ENCODE measurements at places on chromosomes 3 and 15.

DNA sequence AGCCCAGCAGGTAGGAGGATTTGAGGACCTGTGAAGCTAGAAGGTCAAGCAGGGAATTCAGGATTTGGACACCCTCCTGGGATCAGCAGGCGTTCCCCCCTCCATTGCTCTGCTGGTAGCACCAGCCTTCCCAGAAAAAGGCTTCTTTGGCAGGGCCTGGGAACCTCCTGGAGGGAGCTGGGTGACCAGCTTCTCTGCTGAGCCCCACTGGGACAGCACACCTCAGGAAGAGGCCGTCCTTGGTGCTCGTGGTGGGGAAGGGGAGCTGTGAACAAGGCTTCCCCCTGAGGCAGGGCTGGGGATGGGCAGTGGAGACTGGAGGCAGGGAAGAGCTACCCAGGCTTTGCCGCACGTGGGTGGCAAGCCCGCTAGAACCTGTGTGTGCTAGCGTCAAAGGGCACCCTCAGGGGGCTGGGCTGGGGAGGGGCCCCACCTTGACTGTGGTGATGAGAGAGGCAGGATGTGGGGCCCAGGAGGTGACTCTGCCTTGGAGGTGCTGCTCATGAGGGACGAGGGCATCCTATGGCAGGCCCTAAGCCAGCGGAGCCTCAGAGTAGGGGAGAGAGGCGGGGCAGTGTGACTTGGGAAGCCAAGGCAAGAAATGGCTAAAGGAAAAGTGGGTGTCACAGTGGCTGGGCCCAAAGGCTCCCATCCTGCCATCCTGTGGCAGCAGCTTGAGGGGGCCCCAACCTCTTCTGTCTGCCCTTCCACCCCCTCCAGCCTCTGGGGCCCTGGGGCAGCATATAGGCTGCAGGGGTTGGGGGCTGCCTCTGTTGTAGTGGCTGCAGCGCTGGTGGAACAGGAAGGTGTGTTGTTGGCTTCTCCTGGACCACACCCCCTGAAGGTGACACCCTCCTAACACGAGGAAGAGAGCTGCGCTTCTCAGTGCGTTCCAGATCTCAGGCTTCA, 20.7 kb downstream of the KLF13 start:
- no peak for DNase-seq

DNA sequence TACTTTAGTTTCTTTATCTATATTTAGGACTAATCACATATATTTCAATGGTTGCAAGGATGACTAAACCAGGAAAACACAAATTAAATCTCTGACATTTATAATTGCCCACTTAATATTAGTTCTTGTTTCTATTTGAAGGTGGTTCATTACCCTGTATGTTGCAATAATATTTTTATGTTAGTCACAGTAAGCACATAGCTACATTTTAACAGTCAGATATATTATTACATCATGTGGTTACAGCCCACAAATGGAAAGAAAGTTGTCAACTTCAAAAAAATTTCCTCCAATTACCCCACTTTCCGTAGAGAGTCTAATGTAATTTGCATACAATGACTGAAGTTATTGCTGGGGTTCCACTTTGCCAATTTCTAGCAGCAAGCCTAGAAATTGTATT, 114.6 kb downstream of the TUSC7 start:
- DNase-seq: no peak

GRCh38 chr3:25663347-25663868, 1.3 kb downstream of the TOP2B start:
- no peak for DNase-seq

DNA sequence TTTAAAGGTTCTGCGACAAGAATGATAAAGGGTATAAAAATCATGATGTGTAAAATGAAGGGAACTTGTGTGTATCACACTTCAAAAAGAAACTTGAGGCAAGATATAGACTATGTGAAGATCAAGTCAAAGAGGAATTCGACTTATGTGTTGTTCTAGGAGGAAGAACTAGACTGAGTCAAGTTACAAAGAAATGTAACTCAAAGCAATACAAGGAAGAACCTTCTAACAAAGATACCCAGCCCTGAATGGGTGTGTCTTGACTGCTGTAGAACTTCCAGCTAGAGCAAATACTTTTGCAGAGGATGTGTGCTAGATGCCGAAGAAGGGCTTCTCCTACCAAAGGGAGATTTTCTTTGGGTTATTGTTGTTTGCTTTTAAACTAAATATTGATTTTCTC, 2.4 kb downstream of the SLC49A4 start:
- DNase-seq: no peak

- no peak for DNase-seq
Observed at GRCh38 chr3:50132421-50133282, 22.5 kb upstream of the SEMA3F start.

DNA sequence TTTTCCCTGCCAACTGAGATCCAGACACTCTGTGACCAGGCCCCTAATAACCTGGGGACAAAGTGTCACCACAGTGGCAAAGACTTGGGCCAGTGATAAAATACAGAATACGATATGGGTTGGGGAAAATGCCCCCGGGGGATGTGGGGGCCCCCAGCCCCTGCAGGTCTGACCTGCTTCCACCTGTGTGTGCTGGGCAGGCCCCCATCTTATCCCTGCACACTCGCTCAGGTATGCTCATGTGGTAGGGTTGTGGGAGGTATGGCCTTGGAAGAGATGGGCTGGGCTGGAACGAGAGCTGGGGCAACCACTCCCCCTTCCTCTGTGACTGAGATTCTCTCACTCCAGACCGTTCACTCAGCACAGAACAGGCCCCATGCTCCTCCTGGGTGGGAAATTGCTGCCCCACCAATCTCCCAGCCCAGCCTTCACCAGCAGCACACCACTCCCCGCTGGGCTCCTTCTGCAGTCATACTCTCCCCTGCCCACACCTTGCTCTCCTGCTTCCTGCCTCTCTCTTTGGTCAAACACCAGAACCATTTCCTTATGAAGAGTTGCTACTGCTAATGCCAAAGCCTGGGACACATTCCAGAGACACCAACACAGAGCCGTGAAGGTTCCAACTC, 9.6 kb upstream of the CPEB1 start:
- DNase-seq: no peak

- no peak for DNase-seq
Observed at GRCh38 chr3:57257678-57258077, 30.1 kb downstream of the APPL1 start.

DNA sequence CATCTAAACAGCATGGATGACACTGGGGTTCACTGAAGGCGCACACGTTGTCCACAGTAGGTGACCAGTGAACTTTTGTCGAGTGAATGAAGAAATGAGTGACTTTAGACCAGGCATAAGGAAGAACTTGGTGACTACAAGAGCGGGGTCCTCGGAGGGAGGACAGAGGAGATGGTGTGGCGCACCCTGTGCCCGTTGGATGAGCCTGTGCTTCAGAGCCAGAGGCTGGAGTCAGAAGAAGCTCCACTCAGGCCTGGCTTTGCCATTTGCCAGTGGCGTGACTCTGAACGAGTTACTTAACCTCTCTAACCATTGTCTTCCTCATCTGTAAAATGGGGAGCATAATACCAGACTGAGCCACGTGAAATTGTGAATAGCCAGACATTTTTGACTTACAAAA, 42.2 kb downstream of the MUC4 start:
- peak; percentile 23 for DNase-seq

DNA sequence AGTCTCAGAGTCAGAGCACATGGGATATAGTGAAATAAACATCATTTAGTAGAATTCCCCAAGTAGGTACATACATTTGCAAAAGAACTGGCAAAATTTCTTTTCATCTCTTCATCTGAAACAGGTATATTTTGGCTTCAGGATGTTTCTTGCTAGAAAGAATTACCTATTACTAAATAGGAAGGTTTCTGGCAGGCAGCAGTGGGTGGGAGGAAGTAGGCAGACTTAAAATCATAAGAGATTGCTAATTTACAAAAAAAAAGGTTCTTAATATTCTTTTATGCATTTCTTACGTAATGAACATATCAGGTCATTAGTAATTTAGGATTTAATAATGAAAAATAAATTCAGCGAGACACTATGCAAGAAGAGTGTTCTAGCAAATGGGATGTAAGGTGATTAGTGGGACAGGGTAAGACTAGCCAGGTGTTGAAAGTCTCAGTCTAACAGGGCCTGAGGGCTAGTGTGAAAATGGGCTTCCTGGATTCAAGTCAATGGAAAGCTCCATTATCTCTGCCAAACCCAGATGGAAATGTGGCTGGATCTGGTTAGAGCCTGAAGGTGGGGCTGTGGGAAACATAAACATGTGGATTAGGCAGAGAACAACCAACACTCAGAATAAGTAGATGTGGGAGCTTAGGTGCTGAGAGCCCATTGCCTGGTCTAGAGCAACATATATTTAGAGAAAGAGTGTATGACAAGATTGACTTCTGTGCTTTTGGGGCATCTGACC, 127.4 kb upstream of the FEZF2 start:
- no peak for DNase-seq

GRCh38 chr15:43518197-43518761, 871 bp downstream of the MAP1A start:
- DNase-seq: no peak

DNA sequence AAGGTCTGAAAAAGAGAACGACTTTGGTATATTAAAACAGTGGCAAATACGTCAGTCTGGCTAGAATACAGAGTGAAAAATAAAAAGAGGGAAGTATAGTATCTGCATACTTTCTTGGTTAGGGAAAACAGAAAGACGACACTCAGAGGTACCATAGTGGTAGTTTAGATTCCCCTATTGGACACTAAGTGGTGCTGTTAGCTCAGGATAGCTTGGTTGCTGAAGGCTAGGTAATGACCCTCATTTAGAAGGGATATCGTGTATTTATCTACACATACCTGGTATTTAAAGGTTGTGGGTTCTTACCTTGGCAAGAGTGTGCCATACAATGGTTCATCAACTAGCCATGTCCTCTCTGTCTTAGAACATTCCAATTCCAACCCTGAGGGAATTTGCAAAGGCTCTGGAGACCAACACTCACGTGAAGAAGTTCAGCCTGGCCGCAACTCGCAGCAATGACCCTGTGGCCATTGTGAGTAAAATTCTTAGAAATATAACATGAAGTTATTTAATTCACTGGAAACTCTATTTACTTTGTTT, 31.0 kb downstream of the TMOD2 start:
- no peak for DNase-seq

- DNase-seq: no peak
Observed at GRCh38 chr3:97510795-97511194, 253.8 kb upstream of the ARL6 start.
